ENCODE measurements at places on chromosomes 5 and 9.

DNA sequence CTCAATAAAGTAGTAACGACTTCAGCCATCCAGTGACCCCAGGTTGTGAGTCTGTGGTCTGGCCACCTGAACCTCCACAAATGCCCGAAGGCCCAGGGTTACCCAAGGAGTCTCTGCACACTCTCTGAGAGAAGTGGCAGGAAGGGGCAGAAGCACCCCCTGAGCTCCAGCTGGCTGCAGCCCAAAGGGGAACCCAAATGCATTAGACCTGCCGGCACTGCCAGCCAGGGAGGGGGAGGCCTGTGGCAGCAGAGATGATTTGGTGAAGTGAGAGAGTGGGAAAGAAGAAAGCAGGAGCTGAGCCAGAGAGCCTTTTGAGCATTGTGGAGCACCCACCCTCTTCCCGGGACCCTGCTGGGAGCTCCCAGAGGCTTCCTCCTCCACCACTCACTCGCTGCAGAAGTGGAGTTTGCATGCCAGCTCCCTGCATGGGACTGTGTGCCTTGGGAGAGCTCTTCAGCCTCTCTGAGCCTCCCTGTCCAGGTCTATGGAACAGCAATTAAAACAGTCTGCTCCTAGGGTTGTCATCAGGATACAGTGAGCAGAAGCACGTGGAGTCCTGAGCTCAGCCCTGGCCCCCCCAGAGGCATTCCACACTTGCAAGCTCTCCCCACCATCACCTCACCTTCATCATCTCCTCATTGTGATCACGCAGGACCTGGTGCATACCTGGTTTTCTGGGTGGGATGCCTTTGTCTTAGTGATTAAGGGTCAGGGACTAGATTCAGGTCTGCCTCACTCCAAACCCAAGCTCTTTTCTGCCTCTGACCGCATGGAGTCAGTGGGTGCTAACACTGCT is 13.8 kb upstream of the ANGPTL2 start:
- no peak for DNase-seq

DNA sequence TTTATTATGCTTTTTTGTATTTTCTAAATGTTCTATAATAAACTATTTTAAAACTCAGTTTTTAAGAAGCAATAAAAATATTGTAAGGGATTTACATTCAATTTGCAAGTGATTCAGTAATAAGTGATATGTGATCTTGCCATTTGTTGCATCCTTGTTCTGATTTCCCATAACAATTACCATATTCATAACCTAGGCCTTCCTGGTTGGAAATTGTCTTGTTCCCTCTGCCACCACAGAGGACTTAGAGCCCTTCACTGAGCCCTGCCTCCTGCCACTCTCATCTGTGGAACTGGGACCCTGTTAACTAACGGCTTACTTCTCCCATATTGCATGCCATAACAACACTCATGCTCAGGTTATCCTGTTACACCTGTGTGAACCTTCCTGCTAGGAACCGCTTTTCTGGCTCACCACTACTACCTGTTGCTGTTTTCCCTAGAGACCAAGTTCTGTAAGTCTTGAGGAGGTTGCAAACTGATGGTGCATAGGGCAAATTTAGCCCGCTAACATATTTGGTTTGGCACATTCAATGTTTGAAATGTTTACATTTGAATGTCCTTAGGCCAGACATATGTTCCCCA is 32.9 kb upstream of the DTWD2 start:
- DNase-seq = no peak

- DNase-seq = no peak
Observed at GRCh38 chr5:142292808-142293207, 32.0 kb downstream of the SPRY4 start.

DNA sequence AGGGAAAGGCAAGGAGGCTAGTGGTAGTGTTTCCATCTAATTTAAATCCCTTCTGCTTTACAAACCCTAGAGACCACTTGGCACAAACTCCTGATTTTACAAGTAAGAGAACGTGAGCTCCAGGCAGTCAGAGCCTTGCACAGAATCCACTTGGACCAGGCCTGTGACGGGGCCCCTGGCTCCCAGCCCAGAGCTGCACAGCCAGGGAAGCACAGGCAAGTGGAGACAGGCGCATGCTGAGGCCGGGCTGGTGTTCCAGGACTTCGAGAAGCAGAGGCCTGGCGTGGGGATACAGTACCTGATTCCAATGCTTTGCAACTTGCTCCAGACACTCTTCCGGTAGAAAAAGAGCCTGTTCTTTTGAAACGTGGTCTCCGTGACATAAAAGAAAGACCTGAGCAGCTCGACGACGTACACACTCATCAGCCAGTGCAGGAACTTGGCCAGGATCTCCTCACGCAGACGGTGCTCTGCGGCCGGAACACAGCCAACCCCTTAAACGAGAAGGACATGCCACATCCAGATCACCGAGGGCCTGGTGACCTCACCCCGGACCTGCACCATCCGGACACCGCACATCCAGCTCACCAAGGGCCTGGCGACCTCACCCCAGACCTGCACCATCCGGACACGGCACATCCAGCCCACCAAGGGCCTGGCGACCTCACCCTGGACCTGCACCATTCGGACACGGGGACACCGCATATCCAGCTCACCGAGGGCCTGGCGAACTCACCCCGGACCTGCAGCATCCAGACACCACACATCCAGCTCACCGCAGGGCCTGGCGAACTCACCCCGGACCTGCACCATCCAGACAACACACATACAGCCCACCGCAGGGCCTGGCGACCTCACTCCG is 12.5 kb downstream of the TERT start:
- peak; percentile 14 for DNase-seq

DNA sequence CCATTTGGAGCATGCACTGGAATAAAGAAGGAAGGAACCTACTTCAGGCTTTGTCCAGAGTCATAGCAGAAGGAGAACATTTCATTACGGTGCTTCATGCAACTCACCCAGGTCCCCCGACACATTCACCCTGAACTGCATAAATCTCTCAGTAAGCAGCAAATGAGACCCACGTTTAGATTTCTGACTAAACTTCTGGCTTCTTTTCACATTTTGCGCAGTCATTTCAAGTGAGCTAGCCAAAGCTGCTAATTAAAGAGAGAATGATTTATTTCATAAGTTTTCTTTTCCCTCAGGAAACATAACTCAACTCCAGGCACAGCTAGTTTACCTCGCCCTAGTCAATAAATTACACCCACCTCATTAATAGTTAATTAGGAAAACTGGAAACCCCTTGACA is 88.6 kb upstream of the GAS1 start:
- DNase-seq = no peak

DNA sequence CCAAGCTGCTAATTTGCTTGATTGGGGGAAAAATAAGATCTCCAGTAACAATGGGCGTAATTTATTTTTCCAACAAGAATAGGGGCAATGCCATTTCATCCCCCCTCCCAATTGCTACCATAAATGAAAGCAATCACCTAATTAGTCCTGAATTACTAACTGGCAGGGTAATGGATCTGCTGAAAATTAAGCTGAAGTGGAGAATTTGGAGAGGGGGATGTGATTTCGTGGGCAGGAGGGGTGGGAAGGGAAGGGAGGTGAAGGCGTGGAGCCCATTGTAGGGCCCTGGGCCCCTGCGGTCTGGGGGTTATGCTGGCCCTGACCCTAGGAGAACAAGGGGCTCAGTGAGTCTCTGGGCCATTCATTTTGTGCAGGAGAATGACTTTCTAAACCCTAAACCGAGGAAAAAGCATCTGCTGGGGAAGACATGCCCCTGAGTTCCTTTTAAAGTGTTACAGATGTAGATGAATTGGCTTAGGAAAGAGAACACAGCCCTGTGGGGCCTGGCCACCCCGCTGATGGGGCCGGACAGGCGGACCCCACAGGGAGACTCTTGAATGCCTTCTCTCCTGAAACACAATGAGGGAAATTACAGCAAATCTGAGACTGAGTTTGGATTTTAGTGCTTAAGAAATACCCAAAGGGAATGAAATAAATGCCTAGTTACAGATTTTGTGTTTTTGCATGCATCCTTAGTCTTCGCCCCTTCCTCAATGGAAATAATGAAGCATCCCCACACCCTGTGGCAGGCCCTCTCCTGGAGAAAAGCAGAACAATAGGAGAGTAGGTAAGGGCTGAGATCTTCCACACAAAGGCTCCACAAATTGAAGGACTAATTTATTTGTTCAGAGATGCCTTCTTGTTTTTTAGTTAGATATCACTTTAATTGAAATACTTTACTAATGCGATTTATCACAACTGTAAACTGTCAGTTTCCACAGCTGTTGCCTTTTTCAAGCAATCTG is 143.2 kb downstream of the PSAT1 start:
- DNase-seq = no peak
